ENCODE measurements at places on chromosomes 16 and 17.

DNA sequence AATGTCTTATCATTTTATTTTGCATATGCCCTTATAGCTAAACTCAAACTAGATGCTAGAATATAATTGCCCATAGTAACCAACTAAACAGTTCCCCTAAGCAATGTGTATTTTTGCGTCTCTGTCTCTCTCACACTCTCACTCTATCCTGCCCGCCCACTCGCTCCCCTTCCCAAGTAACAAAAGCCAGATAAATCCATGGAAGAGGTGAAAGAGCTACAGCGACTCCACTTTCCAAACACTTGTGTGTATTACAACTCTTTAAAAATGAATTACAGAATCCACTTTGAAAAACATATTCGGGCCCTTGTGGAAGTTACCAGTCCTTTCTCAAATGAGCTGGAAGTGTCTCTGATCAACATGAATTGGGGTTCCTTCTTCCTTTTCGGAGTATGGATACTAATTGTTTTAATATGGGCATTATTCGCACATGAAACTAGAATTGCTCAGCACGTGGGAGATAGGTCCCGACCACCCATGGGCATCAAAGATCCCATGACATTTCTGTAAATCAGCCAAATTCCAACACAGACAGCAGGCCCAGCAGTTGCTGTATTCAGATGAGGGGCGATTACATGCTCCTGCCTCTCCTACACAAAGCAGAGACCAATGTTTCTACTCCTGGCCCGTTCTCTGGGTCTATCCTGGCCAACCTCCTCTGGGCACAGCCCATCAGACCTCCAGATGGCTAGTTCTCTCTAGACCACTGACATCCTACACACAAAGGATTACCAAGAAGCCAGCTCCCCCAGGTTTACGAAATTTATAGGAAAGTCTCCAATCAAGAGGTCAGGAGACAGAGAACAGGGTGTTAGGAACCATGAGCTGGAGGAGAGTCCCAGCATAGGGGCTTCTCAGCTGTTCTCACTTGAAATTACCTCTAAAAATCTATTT is 121.5 kb downstream of the ZFHX3 start:
- no peak for DNase-seq

GRCh38 chr17:27596096-27596495 is 34.9 kb upstream of the LGALS9 start:
- no peak for DNase-seq

GRCh38 chr17:17523001-17523730 is 27.0 kb upstream of the RASD1 start:
- no peak for DNase-seq

DNA sequence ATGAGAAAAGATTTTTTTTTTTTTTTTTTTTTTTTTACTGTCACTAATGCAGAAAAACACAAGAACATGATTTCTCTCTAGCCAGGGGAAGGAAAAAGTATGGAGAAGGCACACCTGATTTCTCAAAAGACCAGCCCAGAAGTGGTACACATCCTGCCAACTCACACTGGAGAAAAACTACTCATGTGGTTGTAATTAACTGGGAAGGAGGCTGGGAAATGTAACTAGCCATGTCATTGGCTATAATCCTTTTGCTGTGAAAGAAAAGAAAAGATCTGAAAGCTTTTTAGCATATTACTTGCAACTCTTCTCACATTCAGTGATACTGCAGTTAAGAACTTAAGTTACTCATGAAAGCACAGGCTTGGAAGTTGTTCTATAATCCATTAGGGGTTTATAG is 195.9 kb upstream of the PMFBP1 start:
- DNase-seq: no peak

- no peak for DNase-seq
Observed at GRCh38 chr17:73914536-73915274, 270.5 kb upstream of the SDK2 start.

- no peak for DNase-seq
Observed at GRCh38 chr17:80969030-80969673, 22.5 kb upstream of the CHMP6 start.

- DNase-seq: no peak
Observed at GRCh38 chr17:38751144-38751807, 1.3 kb upstream of the PSMB3 start.

DNA sequence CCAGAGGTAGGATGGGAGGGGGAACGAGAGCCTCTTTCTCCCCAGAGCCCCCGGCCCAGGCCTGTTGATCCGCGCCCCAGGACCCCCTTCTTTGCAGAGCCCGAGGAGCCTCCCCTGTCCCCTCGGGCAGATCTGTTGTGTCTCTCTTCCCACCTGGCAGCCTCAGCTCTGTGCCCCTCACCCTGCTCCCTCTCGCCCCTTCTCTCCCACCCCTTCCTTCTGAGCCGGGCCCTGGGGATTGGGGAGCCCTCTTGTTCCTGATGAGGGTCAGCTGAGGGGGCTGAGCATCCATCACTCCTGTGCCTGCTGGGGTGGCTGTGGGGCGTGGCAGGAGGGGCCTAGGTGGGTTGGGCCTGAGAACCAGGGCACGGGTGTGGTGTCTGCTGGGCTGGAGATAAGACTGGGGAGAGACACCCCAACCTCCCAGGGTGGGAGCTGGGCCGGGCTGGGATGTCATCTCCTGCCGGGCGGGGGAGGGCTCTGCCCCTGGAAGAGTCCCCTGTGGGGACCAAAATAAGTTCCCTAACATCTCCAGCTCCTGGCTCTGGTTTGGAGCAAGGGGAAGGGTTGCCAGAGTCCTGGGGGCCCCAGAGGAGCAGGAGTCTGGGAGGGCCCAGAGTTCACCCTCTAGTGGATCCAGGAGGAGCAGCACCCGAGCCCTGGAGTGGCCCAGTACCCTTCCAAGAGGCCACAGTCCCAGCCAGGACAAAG is 65.4 kb downstream of the MRC2 start:
- DNase-seq: no peak

DNA sequence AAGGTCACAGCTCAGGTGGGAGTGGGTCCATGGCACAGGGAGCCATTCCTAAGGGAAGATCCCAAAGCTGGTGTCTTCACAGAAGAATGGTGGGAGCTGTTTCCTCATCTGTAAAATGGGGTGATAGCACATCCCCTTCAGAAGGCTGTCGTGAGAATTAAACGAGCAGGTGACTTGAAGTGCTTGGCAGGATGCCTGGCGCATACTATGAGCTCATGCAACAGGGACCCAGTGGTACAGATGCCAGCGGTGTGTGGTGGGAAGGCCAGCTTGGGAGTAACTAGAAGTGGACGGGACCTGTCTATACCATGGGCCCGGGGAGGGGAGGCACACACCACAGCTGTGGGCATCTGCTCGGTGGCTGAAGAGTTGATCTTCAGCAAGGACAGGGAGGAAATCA is 189.3 kb upstream of the TNRC6C start:
- no peak for DNase-seq

DNA sequence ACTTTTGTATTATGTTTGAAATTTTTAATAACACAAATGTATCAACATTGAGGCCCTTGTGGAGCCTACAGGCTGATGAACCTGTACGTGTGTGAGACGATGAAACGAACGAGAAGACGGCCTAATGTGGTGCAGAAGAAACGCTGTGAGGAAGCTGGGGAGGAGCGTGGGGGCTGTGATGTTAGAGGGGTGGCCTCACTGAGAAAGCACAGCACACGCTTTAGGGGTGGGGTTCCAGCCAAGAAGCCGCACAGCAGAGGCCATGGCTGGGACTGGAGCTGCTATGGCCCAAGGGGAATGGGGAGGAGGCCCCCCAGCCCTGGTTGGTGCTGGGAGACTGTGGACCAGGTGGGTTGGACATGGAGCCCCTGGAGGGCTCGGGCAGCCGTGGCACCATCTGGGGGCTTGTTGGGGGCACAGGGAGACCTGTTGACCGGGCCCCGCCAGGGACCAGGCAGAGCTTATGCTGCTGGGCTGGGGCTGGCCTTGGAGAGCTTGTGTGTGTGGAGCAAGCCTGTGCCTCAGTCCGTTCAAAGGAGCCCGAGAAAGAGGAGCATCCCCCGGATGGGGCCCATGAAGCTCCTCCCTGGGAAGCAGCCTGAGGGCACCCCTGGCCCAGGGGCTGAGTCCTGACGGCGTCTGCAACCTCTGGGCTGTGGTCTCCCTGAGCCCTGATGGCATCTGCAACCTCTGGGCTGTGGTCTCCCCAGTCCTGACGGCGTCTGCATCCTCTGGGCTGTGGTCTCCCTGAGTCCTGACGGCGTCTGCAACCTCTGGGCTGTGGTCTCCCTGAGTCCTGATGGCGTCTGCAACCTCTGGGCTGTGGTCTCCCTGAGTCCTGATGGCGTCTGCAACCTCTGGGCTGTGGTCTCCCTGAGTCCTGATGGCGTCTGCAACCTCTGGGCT is 44.7 kb downstream of the METRNL start:
- DNase-seq: no peak

DNA sequence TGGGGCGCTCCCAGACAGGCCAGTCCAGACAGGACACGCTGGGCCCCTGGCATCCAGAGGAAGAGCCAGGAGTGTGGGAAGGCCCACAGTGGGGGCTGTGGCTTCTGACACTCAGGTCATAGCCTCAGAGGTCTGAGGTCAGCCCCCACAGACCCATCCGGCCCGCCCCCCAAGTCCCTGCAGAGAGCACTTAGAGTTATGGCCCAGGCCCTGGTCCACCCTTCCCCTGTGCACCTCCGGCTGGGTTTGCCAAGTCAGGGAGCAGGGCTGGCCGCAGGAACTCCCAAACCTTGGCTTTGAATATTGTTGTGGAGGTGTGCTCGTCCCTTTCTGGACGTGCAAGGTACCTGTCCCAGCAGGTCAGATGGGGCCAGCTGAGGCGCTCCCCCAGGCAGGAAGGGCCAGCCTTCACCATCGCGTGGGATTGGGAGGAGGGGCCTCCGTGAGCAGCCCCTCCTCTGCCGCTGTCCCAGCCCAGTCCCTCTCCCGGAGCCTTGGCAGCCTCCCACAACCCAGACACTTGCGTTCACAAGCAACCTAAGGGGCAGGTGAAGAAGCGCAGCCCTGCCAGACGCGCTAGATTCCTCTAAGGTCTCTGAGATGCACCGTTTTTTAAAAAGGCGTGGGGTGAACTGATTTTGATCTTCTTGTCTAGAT is 74.6 kb downstream of the SOCS1 start:
- DNase-seq: no peak

DNA sequence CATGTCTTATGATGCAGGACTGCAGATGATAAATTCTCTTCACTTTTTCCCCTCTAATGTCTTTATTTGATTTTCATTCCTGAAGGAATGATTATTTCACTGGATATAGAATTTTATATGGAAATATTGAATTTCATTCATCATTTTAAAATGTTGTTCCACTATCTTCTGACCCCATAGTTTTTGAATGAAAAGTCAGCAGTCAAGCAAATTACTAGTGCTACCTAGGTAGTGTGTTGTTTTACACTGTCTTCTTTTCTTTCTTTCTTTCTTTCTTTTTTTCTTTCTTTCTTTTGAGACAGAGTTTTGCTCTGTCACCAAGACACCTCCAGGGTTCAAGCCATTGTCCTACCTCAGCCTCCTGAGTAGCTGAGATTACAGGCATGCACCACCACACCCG is 76.9 kb downstream of the WSB1 start:
- no peak for DNase-seq

GRCh38 chr17:68509141-68510057 is 2.8 kb upstream of the PRKAR1A start:
- no peak for DNase-seq

- no peak for DNase-seq
Observed at GRCh38 chr17:30208214-30208613, 27.3 kb downstream of the SLC6A4 start.

GRCh38 chr16:60041671-60042070 is 1307.6 kb upstream of the GOT2 start:
- no peak for DNase-seq

DNA sequence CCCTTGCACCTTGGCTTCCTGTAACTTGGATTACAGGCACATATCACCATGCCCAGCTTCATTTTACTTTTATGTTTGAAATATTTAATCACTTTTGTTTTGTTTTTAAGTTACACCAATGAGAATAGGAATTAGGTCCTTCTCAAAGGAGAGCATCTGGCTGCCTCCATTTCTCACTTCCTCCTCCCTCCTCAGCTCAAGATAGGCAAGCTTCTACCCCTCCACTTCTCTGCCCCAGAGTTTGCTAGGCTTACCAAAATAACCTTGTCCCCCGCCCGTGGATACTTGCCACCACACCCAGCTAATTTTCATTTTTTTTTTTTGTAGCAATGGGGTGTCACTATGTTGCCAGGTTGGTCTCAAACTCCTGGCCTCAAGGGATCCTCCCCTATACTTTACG is 17.9 kb downstream of the GABARAPL2 start:
- DNase-seq: no peak

- DNase-seq: no peak
Observed at GRCh38 chr16:84183911-84184591, 2.8 kb downstream of the TAF1C start.

GRCh38 chr16:48971571-48972077 is 310.0 kb downstream of the CBLN1 start:
- no peak for DNase-seq

DNA sequence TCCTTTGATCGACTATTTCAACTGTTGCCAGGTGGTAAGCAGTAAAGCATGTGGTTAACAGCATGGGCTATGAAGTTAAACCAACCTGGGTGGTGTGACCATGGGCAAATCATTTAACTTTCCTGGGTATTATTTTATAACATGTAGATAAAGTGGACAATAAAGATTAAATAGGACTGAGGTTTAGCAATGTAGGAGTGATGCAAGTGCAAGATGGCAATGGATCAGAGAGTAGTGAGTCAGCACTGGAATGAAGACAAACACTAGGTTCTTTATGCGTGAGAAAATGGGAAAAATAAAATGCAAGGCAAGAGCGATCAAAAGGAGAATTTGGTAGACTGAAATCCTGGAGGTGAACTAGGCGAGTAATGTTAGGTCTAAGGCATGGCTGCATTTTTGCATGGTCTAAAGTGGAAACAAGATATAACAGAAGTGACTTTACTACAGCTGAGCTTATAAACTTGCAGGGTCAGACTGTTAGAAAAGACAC is 222.4 kb upstream of the AXIN2 start:
- no peak for DNase-seq

- DNase-seq: no peak
Observed at GRCh38 chr16:85321509-85322271, 209.4 kb upstream of the CIBAR2 start.

DNA sequence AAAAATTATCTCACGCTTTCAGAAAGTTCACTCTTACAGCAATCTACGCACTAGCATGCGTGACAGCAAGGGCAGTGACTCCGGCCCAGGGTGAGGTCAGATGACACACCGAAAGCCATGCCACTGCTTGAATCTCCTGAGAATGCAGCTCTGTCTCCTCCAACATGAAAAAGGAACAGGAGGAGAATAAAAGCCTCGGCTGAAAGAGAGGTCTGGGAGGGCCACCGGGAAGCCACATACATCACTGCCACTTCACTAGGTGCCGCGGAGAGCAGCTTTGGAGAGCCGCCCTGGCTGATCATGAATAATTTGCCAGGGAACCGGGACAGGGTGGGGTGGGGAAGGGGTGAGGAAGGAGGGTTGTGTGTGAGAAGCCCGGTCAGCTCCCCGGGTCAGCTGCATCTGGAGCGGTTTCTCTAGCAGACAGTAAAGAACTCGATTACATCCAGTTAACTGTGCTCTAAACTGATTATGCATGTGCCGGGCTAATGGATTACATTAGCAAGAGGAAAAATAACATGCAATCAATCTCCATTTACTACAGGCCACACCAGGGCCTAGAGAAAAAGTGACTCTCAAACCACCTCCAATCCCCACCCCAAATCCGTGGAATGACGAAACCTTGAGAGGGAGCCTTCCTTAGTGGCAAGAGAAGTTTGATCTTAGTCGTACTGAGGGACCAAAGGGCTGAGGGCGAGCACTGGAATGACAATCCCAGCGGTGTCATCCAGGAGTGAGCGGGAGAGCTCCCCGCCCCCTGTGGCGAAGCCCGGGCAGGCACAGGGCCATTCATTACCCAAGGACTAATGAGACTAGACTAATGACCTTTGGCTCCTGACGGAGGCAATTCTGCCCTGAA is 100.3 kb downstream of the ZFHX3 start:
- no peak for DNase-seq

- no peak for DNase-seq
Observed at GRCh38 chr17:18161207-18162145, 22.2 kb upstream of the ALKBH5 start.
